ENCODE measurements at places on chromosomes 2 and 18.

DNA sequence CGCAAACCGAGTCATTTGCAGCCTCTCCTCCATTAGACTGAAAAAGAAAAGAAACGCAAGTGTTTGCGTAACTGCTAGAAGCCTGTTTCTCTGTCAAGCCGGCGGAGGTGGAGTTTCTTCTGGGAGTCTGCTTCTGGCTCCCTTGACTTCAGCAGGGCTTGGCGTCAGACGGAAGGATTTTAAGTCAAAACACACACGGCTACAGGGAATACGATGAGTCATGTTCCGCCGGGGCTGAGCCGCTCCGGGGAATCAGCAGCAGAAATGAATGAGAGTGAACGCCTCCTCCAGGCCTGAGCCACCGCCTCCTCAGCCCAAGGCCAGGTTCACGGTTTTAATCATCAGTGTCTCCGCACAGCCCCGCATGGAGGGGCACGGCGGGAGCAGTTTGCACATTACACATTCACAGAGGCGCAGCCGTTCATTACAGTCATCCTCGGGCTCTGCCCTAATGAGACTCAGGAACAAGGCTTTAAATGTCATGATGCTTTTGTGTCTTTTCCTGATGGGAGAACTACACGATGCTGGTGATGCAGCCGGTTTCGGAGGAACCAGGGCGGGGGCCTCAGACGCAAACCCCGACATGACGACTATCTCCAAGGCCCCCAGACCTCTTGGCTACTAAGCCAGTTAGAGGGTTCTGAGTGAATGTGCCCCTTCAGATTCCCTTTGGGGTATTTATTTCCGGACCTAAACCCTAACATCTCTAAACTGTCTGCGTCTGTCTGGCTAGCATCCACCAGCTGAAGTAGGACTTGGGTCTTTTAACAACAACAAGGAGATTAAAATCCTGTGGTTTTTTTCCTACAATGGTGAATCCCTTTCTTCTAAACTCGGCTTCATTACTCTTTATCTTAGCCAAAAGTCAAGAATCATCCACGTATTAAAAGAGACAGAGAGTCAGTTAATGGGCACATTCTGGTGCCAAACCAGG is 11.1 kb upstream of the SCG2 start:
- no peak for DNase-seq

DNA sequence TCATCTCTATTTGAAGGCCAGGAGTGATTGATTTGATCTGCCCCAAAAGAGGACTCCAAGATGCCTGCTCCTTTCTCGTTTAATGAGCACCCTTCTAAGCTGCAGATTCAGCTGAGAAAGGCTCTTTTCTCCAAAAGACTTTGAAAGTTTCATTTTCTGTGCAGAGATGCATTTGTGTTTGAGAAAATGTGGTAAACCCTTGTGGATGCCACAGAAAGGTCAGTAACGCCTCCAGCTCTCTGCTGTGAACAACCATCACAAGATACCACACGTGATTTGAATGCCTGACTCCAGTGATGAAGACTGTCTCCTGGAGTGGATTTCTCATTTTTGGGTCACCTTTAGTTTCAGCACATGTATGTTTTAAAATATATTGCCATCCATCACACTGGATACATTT is 35.0 kb upstream of the CCDC85A start:
- DNase-seq = no peak

DNA sequence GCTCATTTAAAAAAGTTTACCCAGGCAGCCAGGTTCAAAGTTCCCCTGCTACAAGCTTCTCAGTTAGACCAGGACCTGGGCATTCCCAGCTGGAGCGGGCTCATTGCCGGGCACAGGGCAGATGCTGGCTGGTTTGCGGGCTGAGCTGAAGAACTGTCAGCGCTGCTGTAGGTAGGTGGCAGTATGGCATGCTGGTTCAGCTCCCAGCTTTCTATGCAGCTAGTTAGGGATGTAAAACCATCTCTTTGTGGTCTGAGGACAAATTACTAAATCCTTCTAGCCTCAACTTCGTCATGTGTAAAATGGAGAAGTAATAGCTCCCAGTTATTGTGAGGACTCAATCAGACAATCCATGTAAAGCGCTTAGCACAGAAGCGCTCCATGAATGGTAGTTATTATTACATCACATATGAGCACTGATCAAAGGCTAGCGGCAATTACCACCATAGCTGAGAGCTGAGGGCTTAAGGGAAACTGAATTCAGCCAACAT is 2.4 kb upstream of the LDLRAD4 start:
- no peak for DNase-seq

DNA sequence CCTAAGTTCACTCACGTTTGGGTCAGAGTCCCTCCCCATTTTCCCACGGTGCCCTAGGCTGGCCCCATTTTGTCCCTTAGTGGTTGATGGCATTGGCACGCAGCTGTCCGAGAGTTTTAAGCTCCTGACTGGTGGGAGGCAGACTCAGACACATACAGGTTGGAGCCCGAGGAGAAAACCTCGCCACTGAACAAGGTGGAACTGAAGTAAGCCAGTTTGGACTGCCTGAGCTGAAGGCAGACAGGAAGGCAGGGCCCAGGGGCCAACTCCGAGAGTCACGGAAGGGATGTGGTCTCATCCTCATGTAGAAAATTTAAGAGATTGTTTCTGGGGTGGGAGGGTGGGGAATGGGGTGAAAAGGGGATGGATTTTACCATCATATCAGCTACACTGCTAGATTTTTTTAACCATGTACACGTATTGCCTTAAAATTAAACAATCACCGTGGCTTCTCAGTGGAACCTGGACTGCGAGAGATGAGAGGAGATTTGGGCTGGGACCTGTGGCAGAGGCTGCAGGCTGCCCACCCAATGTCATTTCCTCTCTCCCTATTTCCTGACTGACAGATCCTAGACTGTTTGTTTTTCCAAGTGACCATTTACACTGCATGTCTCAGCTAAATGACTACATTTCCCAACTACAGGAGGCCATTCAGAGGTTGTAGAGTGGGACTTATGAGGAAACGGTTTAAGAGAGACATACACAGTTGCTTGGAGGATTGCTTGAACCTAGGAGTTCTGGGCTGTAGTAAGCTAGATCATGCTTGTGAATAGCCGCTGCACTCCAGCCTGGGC is 19.4 kb upstream of the NMUR1 start:
- DNase-seq = no peak

DNA sequence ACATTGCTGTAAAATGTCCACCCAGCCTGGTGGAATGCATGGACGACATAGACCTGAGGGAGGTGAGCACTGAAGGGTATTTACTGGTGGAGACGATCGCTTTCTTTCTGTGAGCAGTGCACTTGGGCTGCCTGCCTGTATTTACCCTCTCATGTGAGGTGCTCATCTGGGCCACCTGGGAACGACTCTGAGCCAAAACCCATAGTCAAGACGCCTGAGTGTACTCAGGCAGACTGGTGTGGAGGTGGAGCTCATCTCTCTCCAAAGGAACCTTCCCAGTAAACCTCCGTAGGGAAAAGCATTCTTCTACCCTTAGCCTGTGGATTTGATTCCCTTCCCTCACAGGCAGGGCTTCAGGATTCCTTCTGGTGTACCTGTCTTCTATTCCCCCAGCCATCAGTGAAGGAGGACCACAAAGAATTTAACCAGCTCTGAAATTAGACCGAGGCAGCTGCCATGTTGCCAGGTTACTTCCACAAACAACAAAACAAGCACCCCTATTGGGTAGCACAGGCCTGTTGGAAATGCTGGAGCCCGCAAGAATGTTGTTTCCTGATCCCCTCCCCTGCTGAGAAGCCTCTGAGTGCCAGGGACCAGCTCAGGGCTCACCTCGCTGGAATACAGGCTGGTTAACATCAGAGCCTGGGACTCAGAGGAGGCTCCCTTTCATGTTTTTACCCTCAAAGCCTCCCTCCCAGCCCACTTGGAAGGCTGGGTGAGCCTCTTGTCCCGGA is 47.5 kb upstream of the TXNDC2 start:
- DNase-seq = peak; percentile 33

DNA sequence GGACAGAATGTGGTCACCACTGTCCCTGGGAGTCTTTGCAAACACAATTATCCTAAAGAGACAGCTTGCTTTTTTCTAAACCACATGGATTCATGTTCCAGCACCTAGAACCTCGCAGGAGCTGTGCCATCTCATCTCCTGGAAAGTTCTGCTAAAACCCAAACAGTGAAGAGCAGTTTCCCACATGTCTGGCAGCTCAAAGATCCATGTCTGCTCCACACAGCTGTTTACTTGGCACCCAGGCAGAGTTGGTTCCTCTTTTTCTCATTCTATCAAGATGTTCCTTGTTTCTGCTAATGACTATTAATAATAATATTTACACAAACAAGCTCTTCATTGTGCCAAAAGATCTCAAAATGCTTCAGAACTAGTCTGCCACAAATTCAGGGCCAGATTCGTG is 30.1 kb upstream of the PID1 start:
- no peak for DNase-seq

- DNase-seq = no peak
Measured at GRCh38 chr2:239636808-239637207, 236.0 kb upstream of the HDAC4 start.

DNA sequence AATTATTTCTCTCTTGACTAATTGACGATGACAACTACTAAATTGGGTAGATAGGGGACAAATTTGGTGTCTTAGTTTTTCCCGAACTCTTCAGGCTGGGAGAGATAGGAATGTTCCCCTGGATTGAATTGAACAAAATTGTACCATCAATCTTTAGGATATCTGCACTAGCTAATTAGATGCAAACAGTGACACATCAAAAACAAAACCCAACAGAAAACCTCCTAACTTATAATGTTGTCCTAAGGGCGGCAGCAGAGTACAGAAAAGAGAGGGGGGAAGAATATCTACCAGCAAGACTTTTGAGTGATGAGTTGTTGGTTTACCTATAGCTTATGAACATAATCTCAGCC is 342.9 kb downstream of the INSIG2 start:
- no peak for DNase-seq

- DNase-seq = no peak
Measured at GRCh38 chr18:11320986-11321385, 171.6 kb upstream of the PIEZO2 start.

DNA sequence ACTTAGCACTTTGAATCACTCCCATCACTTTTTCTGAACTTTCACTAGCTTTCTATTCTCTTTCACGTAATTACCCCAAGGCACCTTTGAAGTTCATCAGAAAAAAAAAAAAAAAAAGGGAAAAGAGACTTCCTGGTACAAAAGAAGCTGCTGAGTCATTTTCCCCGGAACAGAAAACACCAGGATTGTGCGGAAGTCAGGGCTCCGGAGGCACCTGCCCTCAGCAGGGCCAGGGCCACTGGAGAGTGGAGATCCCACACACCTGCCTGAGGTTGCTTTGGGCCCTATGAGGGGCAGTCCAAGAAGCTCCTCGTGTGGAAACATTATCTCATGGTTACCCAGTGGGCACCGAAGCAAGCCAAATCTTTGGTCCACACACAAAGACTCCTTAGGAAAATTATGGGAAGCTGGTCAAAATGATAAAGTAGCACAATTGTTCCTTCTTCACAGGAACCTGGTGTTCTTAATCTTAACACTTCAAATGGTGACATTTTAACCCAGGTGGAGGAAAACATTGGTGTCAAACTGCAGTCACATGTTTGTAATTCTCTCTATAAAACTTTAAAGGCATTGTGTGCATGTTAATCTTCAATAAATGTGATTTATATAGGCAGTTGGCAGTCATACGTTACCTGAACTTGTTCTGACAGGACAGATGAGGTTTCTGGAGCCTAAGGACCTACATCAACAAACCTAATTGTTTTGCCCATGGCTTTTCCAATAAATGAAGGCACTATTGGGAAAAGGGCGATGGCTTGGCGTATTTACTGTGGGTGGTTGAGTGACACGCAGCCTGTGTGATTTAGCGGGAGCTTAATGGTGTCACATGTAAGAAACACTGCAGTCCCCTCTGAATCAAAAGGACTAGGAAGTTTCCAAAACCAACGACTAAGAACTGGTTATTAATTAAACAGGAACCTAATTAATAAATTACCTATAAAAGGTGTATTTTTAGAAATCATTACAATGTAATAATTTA is 23.4 kb upstream of the FAM110C start:
- DNase-seq = no peak

DNA sequence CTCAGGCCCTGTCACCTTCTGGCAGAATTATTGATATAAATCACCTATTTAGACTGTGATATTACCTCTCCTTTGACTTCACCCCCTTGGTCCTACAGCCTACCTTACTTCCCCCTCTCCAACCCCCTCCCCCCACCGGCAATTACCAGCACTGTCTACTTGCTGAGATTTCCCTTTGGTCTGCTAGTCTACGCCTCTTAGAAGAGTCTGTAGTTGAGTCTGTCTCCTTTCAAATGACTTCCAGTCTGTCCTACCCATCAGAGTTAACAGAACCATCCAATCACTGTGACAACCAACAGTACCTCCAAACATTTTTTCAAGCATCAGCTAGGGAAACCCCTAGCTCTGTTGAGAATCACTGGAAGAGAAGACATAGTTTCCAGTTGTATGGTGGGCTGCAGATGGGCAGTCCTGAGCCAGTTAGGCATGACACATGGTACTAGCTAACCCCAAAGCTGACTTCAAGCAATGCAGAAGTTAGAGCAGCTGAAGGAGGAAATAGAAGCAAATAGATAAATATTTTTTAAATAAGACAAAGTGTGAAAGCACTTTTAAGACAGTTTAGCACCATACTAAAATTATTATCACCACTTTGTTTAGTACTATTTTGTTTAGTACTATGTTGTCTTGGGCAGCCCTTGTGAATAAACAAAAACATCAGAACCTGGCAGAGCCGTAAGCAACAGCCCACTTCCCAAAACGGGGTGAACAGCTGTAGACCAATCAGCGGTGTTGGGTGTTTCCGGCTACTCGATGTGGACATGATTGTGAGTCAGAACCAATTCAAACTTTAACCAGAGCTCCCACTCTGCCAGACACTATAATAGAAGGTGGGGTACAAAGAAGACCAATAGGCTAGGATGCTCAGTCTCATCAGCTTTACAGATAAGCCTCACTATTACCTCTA is 2.7 kb upstream of the ASNSD1 start:
- no peak for DNase-seq

DNA sequence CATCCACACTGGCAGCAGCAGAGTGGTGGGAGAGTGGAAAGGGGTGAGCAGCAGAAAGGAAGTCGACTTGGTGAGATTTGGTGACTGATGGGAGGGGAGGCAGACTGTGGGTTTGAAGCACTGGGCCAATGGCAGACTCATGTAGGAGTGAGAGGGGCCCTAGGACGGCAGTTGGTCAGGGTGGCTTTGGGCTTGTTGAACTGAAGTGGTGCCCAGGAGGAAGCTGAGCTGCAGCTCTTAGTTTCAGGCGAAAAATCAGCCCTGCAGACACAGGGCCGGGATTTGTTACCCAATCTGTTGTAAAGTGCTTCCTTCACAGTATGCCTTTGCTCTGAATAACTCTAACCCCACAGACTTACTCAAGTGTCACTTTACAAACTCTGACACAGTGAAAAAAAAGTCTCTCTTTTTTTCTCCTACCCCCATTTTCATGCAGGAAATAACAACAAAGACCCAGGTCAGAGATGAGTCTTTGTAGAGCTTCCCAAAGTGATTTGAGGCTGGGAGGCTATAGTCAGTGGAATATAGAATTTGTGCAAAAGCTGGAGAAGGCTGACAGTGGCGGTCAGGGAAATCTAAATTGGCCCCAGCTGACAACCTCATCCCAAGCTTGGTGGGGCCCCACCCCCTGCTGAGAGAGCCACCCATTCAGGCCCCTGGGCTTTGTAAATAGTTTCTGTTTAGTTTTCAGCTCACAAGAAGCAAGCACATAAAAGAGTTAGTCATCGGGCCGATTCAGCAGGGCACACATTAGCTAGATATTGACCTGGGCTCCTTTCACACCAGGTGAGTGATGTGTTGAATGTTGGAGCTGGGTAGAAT is 226.9 kb downstream of the VAPA start:
- no peak for DNase-seq
